HS-27A (cell line): ENCODE measurements at places on chromosomes 7 and 10.

DNA sequence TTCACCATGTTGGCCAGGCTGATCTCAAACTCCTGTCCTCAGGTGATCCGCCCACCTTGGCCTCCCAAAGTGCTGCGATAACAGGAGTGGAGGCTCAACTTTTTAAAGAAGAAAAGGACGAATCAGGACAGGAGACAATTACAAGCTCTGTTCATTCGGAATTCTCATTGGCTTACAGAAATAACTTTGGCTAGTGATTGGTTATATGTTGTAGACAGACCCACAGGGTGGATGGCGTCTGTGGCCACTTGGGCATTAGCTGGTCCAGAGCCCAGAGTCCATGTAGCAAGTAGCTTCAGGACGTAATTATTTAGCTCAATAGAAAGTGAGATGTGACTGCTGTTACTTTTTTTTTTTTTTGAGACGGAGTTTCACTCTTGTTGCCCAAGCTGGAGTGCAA lies 160.5 kb upstream of the TNRC18 start:
- DNase-seq = no peak

DNA sequence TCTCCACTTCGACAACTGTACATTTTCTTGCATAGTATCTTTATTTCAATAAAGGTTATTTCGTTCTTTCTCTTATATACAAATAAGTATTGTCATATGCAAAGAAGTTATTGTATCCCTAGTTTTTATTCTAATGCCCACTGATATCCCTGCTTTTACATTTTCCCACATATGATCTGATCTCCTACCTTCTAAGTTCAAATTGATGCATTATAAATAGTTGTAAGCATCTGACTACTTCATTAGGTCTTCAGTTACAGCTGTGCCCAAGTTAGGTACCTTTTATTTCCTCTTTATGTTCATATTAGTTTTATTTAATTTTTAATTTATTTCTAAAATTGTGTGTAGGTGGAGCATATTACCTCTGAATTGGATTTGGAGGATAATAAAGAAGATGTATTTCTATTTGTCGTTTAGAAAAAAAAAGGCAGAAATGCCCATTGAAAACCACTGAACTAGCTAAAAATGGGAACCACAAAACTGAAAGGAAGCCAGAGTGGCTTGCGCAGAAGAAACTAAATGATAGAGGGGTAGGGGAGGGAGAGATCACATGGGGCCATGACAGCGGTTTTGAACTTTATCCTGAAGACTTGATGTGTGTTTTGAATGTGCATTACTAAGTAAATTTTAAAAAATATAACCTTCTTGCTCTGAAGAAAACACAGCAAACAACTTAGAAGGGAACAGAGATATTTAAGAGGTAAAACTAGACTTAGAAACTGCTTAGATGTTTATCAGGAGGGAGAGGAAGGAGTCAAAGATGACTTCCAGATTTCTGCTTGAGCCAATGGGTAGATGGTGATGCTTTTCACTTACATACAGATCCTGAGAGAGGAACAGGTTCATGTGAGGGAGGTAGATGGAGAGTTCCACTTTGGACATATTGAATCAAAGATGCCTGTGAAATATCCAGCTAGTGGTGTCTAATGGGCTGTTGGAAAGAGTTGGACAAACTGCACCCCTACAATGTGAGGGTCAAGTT lies 9.3 kb upstream of the ZC3HAV1L start:
- no peak for DNase-seq

DNA sequence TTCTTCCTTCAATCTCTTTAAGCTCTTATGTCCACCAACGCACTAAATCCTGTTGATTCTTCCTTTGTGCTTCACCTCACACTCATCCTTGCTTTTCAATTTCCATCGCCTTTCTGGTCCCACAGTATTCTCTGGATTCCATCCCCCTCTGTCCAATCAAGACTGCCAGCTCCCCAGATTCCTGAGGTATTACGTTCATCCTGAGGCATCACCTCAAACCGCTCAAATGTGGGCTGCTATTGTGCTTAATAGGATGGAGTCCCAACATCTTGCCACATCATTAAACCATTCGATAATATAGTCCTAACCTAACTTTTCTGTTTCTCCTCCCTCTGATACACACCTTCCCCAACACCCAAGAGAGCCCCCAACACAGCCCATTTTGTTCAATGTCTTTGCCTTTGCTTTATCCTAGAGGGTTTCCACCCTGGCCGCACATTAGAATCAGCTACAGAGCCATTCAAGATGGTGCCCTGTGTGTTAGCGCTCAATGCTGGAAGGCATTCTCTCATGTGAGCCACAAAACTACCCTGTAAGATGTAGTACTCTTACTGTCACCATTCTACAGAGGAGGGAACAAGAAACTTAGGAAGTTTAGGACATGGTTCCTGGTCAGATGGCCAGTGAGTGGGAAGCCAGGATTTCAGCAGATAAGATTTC lies 79.5 kb upstream of the LEP start:
- DNase-seq = no peak

DNA sequence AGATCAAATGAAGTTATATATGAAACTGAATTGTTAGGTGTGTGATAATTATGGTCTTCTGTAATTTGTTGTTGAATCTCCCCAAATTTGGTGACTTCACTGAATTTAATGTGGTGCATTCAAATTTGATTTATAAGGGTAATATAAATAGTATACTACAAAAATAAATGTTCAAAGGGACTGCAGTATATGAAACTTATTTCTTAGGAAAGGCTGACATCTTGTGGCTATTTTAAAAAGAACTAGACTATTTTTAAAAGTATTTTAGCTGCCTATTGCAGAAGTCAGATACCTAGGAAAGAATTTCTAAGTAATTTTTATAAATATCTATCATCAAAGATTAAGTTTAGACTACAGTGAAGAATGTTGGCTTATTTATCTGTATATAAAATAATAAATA lies 36.6 kb downstream of the ATRNL1 start:
- no peak for DNase-seq

GRCh38 chr10:77616766-77617165 lies 20.8 kb downstream of the KCNMA1 start:
- no peak for DNase-seq

DNA sequence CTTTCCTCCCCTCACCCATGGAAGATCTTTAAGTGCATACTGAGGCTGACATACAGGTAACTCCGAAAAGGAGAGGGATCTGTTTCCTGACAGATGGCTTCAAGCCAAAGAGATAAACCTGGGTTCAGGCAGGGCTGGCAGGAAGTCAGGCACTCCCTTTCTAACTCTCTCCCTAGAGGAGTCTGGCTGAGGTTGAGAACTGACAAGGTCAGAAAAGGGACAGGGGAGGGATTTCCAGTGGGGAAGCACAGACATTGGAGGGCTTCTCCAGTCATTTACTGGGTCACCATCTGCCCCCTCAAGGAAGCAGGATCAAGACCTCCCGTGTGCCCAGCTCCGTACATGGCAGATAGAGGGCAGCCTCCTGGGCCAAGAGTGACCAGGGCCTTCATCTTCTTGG lies 31.6 kb downstream of the TLX1 start:
- DNase-seq = no peak

DNA sequence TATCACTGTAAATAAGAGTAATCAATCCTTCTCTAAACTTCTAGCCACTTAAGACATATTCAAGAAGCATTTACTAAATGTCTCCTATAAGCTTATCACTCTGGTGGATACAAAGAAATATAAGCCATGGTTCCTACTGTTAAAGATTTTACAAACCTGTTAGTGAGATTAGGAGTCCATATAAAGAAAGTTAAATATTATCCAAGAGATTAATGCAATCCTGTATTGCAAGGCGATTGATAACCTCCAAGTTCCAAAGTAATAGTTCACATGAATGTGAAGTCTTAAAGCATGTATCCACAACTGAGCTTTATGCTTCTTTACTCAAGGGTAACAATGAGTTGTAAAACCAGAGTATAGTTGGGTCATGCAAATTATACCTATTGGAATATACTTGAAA lies 12.6 kb upstream of the BET1 start:
- DNase-seq = no peak

DNA sequence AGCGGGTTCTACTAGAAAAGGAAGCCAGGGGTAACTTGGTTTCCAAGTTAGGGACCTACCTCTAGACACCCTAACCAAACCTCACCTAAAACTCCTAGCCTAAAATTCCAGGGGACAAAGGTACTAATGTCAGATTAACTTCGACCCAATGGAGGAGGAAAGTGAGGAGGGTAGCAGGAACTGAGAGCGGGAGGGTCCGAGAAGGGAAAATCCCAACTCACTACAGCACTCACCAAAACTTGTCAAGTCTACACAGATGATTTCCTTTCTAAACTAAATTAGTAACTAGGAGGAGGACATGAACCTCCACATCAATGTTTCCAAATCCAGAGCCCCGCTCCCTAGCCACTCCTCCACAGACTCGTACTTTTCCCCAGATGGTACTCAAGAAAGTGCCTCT lies 22.6 kb downstream of the CHCHD3 start:
- DNase-seq = no peak

DNA sequence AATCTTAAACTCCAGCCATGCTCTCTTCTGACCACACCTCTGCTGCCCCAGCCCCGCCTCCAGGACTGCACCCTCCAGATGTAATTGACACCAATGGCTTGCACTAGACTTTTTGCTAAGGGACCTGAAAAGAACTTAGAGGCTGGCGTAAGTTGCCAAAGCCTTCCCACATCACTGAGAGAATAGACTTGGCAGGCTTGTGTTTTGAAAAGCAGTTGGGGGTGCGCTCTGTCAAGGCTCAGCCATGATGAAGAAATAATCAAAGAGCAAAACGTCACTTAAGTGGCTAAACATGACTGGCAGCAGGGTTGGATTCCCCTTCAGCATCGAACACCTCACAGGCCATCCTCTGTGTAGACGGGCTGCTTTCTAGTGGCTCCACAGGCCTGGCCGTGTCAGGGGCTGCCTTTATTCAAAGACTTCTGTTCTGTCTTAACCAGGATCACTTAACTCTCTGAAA lies 195.2 kb upstream of the C7orf33 start:
- DNase-seq = no peak

DNA sequence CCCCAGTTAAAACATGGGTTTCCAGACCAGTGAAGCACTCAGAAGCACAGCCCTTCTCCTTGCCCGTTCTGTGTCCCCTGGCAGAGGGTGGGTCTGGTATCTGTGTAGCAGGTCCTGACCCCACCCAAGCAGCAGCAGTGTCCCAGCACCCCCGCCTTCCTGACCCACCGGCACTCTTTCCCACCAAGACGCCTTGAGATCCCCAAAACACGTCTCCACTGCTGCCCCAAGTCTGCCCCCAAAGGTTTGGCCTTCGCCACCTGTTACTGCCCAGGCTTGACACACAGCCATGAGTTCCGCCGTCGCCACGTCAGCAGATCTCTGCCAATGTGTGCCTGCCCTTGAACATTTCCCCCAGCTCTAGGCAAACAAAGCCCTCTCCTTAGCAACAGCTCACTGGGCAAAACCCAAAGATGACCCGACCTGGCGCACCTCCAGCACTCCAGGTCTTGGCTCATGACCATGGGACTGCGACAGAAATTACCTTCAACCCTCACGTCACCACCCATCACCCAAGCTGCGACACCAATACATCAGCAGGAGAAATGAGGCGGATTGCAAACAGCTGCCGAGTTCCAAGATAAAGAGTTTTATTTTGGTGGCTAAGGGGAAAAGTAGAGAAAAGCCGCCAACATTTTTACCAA lies 75.6 kb downstream of the CTBP2 start:
- DNase-seq = no peak

DNA sequence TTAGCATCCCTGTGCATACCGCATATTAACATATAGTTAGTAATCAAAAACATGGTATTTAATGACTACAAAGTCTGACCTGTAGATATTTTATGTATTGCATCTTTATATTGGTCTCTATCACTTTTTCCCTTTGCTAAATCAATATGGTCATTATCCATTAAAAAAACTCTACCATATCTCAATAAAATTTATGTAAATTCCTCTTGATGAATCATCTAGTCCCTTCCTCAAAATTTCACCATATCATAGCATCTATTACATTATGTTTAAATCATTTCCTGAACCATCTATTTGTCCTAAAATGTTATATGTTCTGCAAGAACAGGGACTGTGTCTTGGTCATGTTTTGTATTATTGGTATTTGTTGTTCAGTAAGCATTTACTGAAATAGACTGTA lies 7.7 kb upstream of the ING3 start:
- no peak for DNase-seq

DNA sequence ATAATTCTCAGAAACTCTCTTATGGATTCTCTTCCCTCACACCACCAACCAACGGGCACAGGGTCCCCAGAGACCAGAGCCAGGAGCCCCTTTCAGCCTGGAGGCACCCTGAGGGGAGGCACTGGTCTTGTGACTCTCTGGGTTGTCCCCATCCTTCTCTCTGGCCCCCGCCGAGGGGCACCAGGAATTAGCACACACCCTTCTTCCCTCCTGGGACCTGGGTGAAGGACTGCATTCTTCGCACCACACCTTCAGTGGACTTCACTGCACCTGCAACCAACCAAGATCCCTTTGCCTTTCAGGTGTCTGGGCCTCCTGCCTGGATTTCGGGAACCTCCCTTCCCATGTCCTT lies 22.1 kb downstream of the PLAC9 start:
- DNase-seq = no peak

GRCh38 chr7:114988755-114989375 lies 67.0 kb downstream of the MDFIC start:
- DNase-seq = peak; percentile 11

DNA sequence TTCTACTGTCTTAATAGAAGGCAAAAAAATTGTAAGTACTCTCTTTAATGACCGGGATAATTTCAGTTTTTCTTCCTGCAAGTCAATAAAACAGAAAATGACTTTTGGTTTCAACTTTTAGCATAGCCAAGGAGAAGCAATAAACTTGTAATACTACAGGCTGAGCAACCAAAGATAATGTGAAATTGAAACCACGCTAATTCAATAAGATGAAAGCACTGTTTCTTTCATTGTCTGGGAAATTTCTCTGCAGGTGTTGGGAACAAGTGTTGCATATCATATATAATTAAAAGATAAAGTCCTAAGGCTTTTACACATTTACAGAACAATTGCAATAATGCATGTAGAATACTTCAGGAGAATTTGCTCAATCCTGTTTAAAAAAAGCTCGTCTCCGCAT lies 462.3 kb downstream of the PAXIP1 start:
- no peak for DNase-seq

DNA sequence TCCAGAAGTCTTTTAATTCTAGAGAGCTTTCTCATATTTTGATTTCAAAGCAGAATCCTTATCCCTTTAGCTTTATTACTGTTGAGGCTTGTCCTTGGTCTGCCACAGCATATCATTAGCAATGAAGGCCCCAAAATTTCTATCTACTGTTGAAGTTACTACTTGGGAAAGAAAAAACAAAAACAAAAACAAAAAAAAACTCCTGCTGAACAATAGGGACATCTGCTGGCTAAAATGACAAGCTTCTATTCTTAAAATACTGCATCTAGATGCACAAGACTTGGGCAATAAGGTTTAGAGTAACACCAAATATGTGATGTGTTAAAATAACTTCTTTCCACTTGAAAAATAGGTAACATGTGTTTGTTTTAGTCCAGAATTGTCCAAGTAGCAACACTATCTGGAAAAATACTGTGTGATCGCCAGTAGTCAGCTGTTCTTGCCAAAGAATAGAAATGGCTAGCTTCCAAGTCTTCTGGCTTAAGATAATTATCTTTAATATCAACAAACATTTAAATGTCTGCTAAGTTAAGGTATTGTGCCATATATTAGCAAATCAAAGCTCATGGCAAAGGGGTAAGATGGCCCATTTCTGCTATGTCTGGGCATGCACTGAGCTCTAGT lies 3.8 kb upstream of the DMTF1 start:
- DNase-seq = no peak
